ENCODE measurements at places on chromosomes 7 and 10.

DNA sequence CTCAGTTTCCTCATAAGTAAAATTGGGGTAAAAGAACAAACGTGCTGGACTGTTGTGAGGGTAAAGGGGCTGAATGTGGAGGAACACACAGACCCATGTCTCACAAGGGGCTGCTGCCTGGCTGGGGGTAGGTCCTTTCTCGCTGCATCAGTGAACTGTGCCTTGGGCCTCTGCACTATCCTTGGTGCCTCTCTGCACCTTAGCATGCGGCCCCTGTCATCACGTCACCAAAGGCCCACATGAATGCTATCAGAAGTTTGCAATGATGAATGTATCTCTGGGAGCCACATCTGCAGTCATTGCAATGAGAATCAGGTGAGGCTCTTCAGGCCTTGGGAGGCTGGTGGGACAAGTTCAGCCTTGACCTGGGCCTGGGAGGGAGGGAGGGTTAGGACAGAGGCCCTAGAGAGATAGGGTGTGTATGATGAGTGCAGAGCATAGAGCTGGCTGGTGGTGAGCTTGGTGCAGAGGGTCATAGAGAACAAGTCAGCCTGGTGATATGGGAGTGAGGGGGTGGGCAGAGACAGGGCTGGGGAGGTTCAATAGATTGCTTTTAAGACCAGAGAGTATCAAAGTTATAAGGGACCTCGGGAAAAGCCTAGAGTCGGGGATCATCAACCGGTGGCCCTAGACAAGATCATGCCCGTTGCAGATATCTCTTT is 308.4 kb downstream of the RPS24 start:
- no peak for DNase-seq

GRCh38 chr7:111363099-111363498 is 199.2 kb downstream of the IMMP2L start:
- peak; percentile 30 for DNase-seq

DNA sequence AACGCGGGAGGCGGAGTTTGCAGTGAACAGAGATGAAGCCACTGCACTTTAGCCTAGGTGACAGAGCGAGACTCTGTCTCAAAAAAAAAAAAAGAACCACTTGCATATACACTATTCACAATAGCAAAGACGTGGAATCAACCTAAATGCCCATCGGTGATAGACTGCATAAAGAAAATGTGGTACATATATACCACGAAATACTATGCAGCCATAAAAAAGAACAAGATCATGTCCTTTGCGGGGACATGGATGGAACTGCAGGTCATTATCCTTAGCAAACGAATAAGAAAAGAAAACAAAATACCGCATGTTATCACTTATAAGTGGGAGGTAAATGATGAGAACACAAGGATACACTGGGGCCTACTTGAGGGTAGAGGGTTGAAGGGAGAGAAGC is 39.5 kb downstream of the EGFR start:
- no peak for DNase-seq

DNA sequence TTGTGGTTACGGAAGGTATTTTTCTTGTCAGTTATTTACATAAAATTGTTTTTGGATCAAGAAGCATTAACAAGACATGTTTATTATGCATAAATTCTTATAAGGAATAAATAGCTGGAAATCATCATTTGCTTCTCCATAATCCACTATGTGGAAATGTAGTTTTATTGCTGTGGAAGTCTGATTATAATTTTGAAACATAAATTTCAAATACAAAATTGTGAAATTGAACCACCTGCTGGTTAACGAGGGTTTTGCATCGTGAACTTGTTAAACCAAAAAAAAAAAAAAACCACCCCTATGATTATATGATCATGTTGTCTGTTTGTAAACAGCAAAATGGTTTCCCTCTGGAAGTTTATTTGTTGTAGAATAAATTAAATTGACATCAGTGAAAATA is 25.9 kb downstream of the ABRAXAS2 start:
- DNase-seq, result peak; percentile 57

- no peak for DNase-seq
Measured at GRCh38 chr7:31788883-31789680, 102.1 kb downstream of the PPP1R17 start.

DNA sequence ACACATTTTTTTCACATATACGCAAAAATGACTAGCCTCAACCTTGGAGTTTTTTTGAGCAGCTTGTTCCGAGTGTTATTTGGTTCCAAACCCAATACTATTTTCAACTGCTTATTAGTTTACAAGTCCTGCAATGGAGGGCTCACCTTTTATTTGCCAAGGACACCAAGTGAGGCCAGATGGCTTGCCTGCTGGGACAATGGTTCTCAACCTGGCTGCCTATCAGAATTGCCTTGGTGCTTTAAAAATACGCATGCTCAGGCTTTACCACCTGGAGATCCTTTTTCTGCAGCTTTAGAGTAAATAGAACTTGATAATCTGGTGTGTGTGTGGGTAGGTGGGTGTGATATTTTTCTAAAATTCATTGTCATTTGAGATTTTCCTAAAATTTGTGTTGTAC is 276.8 kb downstream of the MTERF1 start:
- DNase-seq, result no peak

GRCh38 chr7:117874191-117874700 is 1.0 kb upstream of the CTTNBP2 start:
- no peak for DNase-seq

DNA sequence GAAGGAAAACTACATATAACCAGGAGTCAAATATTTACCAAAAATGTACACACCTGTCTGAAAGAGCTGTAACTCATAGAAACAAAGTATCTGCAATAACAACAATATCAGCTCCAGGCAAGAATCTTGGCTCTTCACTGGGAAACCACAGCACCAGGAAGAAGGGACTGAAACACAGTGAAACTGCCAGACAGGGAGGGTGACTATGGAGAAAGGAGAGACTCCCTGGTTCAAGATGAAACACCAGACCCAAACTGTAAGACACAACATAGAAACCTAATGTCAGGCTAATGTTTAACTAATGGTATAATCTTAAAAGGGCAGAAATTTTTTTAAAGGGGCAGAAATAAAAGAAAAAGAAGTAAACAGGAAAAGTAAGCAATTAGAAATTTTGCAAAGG is 11.5 kb upstream of the TAS2R39 start:
- DNase-seq, result no peak

- DNase-seq, result no peak
Measured at GRCh38 chr10:35188954-35189353, 62.3 kb downstream of the CREM start.

- DNase-seq, result peak; percentile 67
Measured at GRCh38 chr10:26334932-26335573, 103.1 kb upstream of the APBB1IP start.

DNA sequence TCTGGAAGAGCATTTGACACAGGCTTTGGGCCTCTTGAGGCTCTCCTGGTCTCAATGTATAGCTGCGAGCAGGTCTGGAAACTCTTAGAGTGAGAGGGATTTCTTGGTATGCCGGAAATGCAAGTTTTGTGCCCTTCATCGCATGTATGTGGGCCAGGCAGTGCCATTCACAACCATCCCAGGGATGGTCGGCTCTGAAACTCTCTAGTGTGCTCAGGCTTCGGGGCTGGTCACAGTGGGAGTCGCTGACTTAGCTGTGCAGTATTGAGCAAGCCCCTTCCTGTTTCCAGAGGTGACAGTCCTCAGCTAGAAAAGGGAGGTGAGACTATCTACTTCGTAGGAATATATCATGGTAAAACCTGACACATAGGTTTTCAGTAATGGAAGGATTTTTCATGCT is 2.0 kb upstream of the AOAH start:
- DNase-seq, result no peak

GRCh38 chr7:73683788-73684693 is 644 bp downstream of the BUD23 start:
- no peak for DNase-seq

DNA sequence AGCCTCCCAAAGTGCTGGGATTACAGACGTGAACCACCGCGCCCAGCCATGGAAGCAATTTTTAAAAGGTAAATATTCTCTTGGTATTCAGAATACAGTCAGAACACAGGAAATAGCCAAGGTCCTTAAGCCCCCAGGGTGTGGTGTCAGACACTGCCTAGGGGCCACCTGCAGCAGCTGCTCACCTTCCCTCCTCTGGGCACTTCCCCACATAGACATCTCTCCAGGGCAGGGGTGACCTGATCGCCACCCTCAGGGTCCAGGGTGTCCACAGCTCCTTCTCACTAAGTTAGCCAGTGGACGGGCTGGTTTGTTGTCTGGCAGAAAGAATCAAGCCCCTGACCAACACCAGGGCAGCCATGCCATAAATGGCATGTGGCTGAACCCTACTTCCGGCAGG is 15.9 kb downstream of the URGCP start:
- no peak for DNase-seq

GRCh38 chr10:97648562-97649404 is 8.3 kb downstream of the PI4K2A start:
- peak; percentile 85 for DNase-seq

DNA sequence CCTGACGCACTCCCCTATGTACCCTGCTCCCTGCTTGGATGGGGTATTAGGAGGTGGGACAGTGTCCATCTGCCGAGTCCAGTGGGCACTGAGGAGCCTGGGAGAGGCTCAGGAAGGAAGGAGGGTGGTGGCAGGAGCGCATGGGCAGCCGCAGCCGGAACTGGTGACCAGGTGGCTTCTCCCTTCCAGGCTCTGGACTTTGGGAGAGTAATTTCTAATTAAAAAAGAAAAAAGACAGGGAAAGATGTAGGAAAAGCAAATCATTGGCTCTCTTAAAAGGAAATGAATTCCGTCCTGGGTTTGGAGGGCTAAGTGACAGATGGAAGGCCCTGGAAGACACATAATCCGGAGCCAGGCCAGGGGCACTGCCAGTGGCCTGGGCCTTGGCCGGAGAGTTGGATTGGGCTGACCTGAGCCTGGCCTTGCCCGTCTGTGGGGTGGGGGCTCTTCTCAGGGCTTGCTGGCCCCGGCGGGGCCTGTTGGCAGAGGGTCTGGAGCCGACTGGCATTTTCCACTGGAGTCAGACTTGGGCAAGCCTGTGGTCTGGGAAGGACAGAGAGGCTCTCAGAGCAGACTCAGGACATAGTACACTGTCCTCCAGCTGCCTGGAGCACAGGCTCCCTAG is 63.0 kb downstream of the NEURL1 start:
- DNase-seq, result no peak

GRCh38 chr7:123705211-123705901 is 43.4 kb downstream of the WASL start:
- DNase-seq, result no peak

- DNase-seq, result no peak
Measured at GRCh38 chr7:114630201-114630990, 215.8 kb downstream of the FOXP2 start.

DNA sequence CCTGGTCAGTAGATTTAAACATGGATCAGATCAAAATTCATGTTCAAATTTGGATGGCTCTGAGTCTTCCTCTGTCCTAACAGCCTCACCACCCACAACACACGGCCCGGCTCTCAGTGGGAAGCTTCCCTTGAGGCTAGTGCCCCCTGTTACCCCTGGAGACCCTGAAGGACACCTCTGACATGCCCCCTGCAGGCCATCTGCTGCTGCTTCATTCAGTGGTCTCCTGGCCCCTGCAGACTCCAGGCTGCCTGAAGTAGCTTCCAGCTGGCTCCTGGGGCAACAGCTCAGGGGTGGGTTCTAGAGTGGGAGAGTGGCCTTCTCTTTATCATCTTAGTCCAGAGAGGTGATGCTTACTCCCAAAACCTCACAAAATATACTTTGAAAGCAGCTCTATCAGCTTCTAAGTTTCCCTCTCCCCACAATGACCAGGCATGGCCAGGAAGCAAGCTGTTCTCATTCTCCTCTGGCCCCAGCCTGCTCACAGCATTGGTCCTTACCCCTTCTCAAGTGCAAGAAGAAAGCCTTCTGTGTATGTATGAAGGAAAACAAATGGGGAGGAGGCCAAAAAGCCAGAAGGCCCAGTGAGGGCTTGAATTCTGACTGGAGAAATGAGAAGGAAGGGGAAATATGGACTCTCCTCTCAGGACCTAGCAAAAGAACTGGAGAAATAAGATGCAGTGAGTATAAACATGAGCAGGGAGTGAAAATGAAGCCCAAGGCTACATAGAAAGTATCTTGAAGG is 189.6 kb upstream of the INHBA start:
- no peak for DNase-seq

GRCh38 chr10:127798111-127798510 is 61.1 kb downstream of the FOXI2 start:
- DNase-seq, result no peak

DNA sequence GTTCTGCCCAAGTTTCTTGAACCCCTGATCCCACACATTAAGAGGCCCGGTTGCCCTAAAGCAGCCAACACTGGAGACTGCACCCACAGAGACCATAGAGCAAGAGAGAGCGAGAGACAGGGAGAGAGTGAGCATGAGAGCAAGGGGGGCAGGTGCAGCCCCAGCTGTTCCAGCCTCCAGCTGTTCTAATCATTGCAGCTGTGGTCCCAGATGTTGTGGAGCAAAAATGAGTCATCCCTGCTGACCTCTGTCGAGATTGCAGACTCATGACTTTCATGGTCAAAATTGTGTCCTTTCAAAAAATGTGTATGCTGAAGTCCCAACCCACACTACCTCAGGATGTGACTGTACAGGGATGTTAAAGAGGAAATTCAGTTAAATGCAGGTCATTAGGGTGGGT is 143.9 kb upstream of the FRMD4A start:
- DNase-seq, result no peak

- DNase-seq, result no peak
Measured at GRCh38 chr7:98329791-98330373, 48.4 kb downstream of the BRI3 start.

DNA sequence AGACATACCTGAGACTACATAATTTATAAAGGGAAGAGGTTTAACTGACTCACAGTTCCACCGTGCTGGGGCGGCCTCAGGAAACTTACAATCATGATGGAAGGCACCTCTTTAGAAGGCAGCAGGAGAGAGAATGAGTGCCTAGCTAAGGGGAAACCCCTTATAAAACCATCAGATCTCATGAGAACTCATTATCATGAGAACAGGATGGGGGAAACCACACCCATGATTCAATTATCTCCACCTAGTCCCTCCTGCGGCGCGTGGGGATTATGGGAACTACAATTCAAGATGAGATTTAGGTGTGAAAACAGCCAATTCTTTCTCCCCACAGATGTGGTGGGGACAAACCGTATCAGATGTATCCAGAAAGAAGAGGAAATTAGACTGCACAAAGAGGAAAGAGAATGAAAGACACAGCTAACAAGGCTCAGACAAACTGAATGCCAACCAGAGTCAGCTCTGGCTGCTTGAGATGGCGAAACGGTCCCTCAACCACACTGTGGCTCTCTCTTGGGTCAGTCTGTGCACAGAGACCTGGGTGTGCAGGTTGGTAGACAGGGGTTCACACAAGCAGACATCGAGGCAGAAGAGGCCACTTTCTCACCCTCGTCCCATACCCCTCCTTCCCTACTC is 375.6 kb downstream of the SFMBT2 start:
- DNase-seq, result no peak

- no peak for DNase-seq
Measured at GRCh38 chr7:111223802-111224253, 132.9 kb downstream of the LRRN3 start.

GRCh38 chr10:6956562-6956961 is 376.5 kb upstream of the PRKCQ start:
- no peak for DNase-seq

GRCh38 chr7:43195256-43195655 is 82.8 kb downstream of the HECW1 start:
- no peak for DNase-seq

GRCh38 chr10:104069613-104070012 is 16.1 kb downstream of the COL17A1 start:
- DNase-seq, result no peak
